ENCODE measurements at places on chromosomes 6 and 20.

DNA sequence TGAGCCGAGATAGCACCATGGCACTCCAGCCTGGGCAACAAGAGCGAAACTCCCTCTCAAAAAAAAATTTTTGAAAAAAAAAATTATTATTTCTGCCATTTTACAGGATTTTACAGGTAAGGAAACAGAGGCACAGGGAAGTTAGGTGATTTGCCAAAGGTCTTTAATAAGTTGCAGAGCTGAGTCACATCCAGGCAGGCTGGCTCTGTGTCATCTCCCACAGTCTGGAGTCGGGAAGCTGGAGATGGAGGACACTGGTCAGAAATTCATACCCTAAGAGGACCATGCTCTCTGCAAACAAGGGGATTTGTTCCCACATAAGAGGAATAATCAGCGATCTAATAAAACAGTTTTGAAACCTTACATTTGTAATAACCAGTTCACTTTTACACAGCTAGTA is 24.1 kb downstream of the HECA start:
- peaks cover 6% of the 10 kb centered on the region for H3K4me1 ChIP-seq
- no peaks in the 10 kb centered on the region for H3K36me3 ChIP-seq
- DNase-seq, result no peak
- no peaks in the 10 kb centered on the region for H3K27me3 ChIP-seq
- no peak overlapping the region for H3K4me3 ChIP-seq
- H3K27ac ChIP-seq, result no peak overlapping the region

GRCh38 chr6:33921745-33922144 is 117.9 kb upstream of the MLN start:
- no peaks in the 10 kb centered on the region for H3K27me3 ChIP-seq
- no peaks in the 10 kb centered on the region for H3K36me3 ChIP-seq
- H3K4me1 ChIP-seq, result no peaks in the 10 kb centered on the region
- no peak for DNase-seq
- no peak overlapping the region for H3K27ac ChIP-seq

DNA sequence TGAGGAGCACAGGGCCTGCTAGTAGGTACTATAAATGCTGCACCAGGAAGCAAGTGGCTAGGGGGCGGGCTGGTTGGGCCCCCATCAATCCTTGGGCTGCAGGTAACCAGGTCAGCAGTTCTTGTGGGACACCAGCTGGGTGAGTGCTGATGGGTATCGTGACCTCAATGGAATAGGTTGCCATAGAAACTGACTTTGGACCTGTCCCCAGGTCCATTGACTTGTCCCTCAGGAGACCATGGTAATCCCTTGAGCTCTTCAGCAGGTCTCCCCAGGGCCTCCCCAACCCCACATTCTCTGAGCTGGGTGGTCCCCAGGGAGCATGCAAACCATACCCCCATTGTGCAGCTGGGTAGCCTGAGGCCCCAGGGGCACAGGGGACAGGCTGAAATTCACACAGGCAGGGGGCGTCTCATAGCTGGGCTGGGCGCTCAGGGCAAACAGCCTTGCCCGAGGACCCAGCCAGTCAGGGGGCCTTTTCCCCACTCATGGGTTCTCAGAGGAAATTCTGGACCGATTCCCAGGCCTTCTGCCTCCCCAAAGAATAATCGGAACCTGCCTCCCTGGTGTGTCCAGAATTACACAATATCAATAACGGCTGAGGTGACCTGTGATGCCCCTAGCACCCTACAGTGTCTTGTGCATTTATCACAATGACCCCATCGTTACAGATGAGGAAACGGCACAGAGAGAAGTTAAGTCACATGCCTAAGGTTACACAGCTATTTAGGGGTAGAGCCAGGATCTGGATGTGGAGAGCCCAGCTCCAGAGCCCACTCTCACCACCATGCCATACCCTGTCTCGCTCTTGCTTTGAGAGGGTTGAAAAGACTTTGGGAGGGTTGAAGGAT is 35.9 kb downstream of the SRC start:
- H3K27me3 ChIP-seq, result no peaks in the 10 kb centered on the region
- no peak for DNase-seq
- H3K4me3 ChIP-seq, result no peak overlapping the region
- H3K36me3 ChIP-seq, result no peaks in the 10 kb centered on the region

DNA sequence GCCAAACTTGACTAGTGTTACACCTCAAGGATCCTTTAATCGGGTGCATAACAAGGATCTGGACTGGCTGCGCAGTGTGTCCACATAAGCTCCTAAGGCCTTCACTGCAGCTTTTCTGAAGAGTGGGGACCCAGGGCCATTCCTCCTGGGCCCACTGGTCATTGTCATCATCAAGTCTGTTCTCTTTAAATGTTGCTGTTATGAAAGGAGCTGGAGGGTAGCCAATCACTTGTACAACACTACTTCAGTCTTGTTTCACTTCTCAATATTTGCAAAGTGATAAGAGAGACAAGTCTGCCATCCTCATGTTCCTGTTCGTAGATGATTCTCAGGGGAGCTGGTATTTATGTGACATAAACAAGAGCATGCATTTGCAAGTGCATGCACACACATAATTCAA is 149.8 kb downstream of the SYNDIG1 start:
- H3K4me3 ChIP-seq, result no peak overlapping the region
- no peak for DNase-seq
- H3K27ac ChIP-seq, result no peak overlapping the region
- H3K36me3 ChIP-seq, result no peaks in the 10 kb centered on the region
- no peaks in the 10 kb centered on the region for H3K27me3 ChIP-seq

- H3K27me3 ChIP-seq, result no peaks in the 10 kb centered on the region
- no peaks in the 10 kb centered on the region for H3K36me3 ChIP-seq
- no peak overlapping the region for H3K4me3 ChIP-seq
- no peak overlapping the region for H3K27ac ChIP-seq
- H3K4me1 ChIP-seq, result no peaks in the 10 kb centered on the region
- no peak for DNase-seq
Measured at GRCh38 chr6:40634429-40634828, 47.3 kb upstream of the LRFN2 start.

DNA sequence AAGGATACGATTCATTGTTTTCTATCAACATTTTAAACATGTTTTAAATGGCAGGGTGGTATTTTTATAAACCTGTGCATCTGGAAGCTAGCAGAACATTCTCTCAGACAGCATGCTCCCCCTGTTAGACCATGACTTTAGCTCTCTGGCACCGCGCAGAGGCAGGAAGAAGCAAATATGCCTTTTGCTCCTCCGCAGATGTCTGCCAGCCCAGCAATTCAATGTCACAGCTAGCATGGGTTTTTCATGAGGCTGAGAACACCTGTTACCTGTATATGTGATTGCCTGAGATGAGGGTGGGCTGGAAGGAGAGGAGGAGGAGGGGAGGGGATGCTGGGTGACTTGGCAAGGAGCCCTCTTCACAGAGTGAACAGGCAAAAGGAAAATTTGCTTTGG is 6.7 kb downstream of the MTCH1 start:
- no peak overlapping the region for H3K4me3 ChIP-seq
- peak; percentile 25 for DNase-seq
- no peak overlapping the region for H3K27ac ChIP-seq
- peaks cover 46% of the 10 kb centered on the region for H3K36me3 ChIP-seq
- peaks cover 13% of the 10 kb centered on the region for H3K4me1 ChIP-seq

GRCh38 chr6:5958921-5959320 is 47.8 kb downstream of the NRN1 start:
- H3K27me3 ChIP-seq, result peaks cover 4% of the 10 kb centered on the region
- H3K4me3 ChIP-seq, result no peak overlapping the region
- no peak overlapping the region for H3K27ac ChIP-seq
- DNase-seq, result no peak
- no peaks in the 10 kb centered on the region for H3K36me3 ChIP-seq
- no peaks in the 10 kb centered on the region for H3K4me1 ChIP-seq

DNA sequence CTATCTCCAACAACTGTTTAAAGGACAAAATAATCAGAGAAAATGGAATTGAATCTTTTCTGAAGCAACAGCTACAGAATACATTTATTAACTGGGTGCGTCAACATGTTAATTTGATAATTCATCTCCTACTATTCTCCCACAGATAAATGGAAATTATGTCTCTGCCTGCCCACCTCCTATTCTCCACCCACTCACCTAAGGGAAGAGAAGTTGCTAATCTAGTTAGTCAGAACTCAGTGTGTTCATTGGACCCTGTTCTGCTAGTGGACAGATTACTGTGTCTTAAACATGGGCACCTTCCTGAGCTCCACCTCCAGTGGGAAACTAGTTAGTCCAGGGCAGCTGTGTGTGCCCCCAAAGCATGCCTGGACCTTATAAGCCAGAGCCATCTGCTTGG is 41.0 kb downstream of the METTL24 start:
- H3K36me3 ChIP-seq, result no peaks in the 10 kb centered on the region
- H3K4me3 ChIP-seq, result no peak overlapping the region
- no peak overlapping the region for H3K27ac ChIP-seq

GRCh38 chr6:73525546-73526330 is 4.9 kb upstream of the EEF1A1 start:
- no peak overlapping the region for H3K27ac ChIP-seq
- no peak for DNase-seq
- H3K36me3 ChIP-seq, result no peaks in the 10 kb centered on the region
- H3K4me3 ChIP-seq, result no peak overlapping the region

GRCh38 chr6:134875367-134875766 is 74.5 kb downstream of the ALDH8A1 start:
- H3K36me3 ChIP-seq, result no peaks in the 10 kb centered on the region
- H3K4me3 ChIP-seq, result no peak overlapping the region
- H3K4me1 ChIP-seq, result peaks cover 4% of the 10 kb centered on the region
- H3K27ac ChIP-seq, result no peak overlapping the region

DNA sequence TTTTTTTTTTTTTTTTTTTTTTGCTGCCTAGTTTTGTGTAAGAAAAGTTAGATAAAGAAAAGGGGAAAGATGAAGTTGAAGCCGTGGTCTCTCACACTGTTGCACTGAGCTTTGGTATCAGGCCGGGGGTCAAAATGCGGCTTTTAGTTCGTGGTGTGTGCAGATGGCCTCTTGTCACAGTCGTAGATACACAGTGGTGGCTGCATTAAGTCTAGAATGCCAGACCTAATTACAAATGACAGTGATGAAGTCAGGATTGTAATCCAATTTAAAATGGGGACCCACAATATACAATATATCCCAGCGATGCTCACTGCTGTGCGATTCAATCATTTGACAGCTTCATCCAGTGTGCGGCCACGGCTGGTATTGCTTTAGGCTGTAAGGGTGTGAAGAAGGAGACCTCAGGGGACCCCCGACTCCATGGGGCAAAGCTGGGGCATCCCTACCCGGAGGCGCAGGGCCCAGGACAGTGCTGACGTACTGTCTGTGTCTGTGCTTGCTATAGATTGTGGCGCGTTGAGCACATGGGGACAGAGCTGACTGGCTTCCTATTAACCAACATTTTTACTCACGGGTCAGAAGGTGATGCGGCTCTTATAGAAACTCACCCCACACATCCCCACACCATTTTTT is 210.0 kb upstream of the SOX4 start:
- H3K36me3 ChIP-seq, result no peaks in the 10 kb centered on the region
- DNase-seq, result no peak
- no peak overlapping the region for H3K4me3 ChIP-seq

- DNase-seq, result no peak
- no peak overlapping the region for H3K27ac ChIP-seq
- H3K27me3 ChIP-seq, result no peaks in the 10 kb centered on the region
- no peaks in the 10 kb centered on the region for H3K36me3 ChIP-seq
- no peak overlapping the region for H3K4me3 ChIP-seq
- no peaks in the 10 kb centered on the region for H3K4me1 ChIP-seq
Measured at GRCh38 chr6:160160450-160160849, 38.8 kb downstream of the SLC22A1 start.

- no peaks in the 10 kb centered on the region for H3K36me3 ChIP-seq
- no peak overlapping the region for H3K4me3 ChIP-seq
- no peak overlapping the region for H3K27ac ChIP-seq
- no peaks in the 10 kb centered on the region for H3K4me1 ChIP-seq
- no peaks in the 10 kb centered on the region for H3K27me3 ChIP-seq
Measured at GRCh38 chr20:60352596-60352995, 394.4 kb downstream of the CDH26 start.

- H3K36me3 ChIP-seq, result no peaks in the 10 kb centered on the region
- H3K4me3 ChIP-seq, result no peak overlapping the region
- DNase-seq, result no peak
Measured at GRCh38 chr6:15143086-15143485, 102.8 kb upstream of the JARID2 start.

GRCh38 chr20:57111028-57111373 is 155.4 kb downstream of the BMP7 start:
- peaks cover 12% of the 10 kb centered on the region for H3K27me3 ChIP-seq
- H3K36me3 ChIP-seq, result no peaks in the 10 kb centered on the region
- no peak overlapping the region for H3K27ac ChIP-seq

DNA sequence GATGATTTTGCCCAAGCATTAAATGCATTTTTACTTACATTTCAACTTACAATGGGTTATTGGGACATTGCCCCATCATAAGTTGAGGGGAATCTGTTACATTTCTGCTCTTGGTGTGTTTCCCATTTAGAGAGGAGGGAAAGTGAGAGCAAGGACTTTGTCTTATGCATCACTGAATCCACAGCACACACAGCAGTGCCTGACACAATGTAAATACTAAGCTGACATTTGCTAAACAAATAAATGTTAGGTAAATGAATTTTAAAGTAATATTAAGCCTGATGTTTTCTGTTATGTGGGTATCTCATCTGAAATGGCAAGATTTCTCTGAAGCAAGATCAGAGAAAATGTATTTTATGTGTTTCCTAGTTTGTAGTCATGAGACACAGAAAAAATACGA is 143.6 kb upstream of the STXBP5 start:
- no peak overlapping the region for H3K4me3 ChIP-seq
- H3K4me1 ChIP-seq, result peaks cover 10% of the 10 kb centered on the region
- no peak for DNase-seq
- H3K27me3 ChIP-seq, result no peaks in the 10 kb centered on the region
- H3K36me3 ChIP-seq, result no peaks in the 10 kb centered on the region
- H3K27ac ChIP-seq, result no peak overlapping the region

DNA sequence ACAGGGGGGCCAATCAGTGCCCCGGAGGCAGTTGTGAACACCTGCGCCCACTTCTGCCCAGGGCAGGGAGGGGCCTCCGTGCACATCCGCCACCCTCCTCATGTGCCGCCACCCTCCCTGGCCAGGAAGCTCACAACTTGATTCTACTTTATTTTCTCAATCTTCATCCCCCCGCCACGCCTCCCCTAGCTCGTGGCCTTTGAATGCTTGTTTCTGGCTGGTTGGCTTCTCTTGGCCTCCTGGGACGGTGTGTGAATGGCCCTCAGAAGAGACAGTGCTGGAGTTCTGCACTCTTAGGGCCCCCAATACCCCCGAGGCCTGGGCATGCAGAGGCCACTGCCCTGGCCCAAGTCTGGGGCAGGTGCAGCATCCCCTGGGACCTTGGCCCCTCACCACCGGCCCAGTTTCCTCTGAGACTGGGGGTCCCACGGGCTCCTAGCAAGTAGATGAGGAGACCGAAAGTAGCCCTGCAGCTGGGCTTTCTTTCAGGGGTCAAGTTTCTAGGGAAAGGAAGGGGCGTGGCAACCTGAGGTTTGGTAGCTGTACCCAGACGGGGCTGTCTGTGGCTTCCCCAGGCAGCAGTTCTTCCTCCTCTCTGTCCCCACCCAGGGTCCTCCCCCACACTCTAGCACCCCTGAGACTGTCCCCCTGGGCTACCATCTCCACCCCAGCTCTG is 1.3 kb downstream of the RGS19 start:
- no peak for DNase-seq
- H3K4me3 ChIP-seq, result no peak overlapping the region
- H3K36me3 ChIP-seq, result no peaks in the 10 kb centered on the region
- H3K27ac ChIP-seq, result no peak overlapping the region

- H3K4me1 ChIP-seq, result peaks cover 24% of the 10 kb centered on the region
- peak overlapping the region; percentile 49 for H3K27ac ChIP-seq
- peak overlapping the region; percentile 98 for H3K4me3 ChIP-seq
- no peaks in the 10 kb centered on the region for H3K27me3 ChIP-seq
Measured at GRCh38 chr6:139370999-139371345, 3.5 kb downstream of the CITED2 start.

GRCh38 chr20:32360333-32360634 is 2.2 kb downstream of the ASXL1 start:
- H3K4me1 ChIP-seq, result peaks cover 20% of the 10 kb centered on the region
- DNase-seq, result no peak
- H3K27ac ChIP-seq, result peak overlapping the region; percentile 30
- H3K36me3 ChIP-seq, result no peaks in the 10 kb centered on the region

All from astrocyte (in vitro differentiated cells and primary cell).